Stimulated activated CD4-positive, alpha-beta T cell treated with anti-CD3 and anti-CD28 coated beads, TNF-alpha, amount 100 ng/mL, for 24 hours (primary cell): ENCODE measurements at places on chromosomes 16 and 17.
A peak's percentile ranks its signal among the peaks of the same experiment; 100 is the strongest.

- no peak for DNase-seq
These were observed 17.8 kb downstream of the SAP30BP start for GRCh38 chr17:75684924-75685323.

DNA sequence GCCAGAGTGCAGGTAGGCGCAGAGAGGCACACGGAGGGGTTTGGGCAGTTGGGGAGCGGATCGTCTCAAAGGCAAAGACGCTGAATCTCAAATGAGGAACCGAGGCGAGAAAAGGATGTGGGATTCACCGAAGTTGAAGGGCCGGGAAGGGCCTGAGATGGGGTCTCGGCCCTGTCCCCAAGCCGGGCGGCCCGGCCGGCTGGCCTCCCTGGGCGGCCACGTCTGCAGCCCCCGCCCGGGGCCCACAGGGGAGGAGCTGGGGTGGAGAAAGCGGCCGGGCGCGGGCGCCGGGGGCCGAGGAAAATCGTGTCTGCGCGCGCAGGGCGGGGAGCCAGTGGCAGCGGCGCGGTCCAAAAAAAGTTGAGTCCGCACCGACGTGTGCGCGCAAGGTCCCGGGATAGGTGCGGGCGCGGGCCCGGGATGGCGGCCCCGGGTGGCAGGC, 458 bp downstream of the SLC12A4 start:
- peak; percentile 39 for DNase-seq

- no peak for DNase-seq
These were observed 208.3 kb upstream of the SALL1 start for GRCh38 chr16:51359141-51359955.

DNA sequence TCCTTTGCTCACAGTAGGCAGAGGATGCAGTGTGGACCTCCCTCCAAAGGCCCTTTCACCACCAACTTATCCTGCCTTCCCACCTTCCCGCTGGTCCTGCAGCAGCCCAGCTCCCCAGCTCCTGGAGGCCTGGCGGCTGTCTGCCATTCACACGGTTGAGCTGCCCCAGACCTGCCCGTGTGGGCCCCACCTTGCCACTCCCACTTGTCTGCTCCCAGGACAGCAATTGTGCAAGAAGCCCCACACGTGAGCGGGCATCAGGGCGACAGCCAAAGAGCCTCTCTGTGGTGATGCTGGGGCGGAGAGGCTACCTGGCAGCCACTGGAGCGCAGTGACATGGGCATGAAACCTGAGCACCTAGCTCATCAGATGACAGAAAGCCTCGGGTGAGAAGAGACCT, 248.6 kb upstream of the MAF start:
- no peak for DNase-seq

- DNase-seq, result no peak
These were observed 44.3 kb downstream of the ELAC2 start for GRCh38 chr17:12973496-12974004.

- DNase-seq, result no peak
These were observed at the start of gene PRSS22 for GRCh38 chr16:2857451-2858244. PRSS22 (minus strand) TSS chr16:2858170; CDS start chr16:2858104, 66 bp downstream.

DNA sequence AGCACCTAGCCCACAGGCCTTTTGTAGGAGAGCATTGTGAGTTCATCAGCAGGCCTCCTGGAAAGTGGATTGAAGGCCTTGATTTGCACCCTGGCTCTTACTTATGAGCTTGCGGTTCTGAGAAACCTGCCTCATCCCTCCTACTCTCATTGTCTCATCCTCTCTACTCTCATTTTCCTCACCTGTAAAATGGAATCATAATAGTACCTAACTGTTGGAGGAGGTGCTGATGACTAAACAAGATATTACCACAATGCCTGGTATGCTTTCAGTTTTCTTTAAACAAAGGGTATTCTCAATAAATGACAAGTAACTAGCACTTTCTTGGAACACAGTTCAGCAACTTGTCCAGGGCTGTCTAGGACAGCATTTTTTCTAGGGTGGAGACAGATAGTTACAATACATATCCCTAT, 243.1 kb upstream of the MAF start:
- no peak for DNase-seq

DNA sequence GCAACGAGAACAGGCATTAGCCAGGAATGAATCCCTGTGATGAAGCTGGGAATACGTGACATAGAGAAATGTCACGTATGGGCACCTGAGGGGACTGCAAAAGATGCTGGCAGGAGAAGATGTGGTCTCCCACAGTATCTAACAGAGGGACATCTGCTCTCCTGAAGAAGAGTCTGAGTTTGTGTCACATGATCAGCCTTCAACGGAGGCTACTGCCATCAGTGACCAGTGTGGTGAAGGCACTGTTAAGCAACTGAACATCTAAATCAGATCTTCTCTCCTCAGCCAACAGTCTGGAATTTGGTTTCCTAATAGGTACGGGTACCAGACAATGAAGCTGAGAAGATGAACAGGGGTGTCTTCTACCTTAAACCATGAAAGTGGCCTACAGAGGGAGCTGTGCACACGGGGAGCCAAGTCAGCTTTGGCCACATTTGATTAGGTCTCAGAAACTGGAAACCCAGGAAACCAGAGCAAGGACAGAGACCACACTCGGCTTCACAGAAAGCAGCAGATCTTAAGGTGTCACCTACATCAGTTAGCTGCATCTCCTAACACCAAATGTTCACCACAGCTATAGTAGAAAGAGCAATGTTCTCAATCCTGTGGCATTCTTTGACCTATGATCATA, 41.8 kb downstream of the BRD7 start:
- DNase-seq, result peak; percentile 27

DNA sequence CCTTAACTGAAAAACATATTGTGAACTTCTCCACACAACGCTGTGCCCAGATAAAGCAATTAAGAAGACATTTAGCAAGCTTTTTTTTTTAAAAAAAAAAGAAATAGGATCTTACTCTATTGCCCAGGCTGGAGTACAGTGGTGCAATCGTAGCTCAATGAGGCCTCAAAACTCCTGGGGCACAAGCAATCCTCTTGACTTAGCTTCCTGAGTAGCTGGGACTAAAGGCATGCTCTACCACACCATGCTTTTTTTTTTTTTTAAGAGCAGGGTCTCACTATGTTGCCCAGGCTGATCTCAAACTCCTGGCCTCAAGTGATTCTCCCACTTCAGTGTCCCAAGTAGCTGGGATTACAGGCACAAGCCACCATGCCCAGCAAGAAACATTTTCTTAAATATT, 20.1 kb downstream of the AP1G1 start:
- no peak for DNase-seq

DNA sequence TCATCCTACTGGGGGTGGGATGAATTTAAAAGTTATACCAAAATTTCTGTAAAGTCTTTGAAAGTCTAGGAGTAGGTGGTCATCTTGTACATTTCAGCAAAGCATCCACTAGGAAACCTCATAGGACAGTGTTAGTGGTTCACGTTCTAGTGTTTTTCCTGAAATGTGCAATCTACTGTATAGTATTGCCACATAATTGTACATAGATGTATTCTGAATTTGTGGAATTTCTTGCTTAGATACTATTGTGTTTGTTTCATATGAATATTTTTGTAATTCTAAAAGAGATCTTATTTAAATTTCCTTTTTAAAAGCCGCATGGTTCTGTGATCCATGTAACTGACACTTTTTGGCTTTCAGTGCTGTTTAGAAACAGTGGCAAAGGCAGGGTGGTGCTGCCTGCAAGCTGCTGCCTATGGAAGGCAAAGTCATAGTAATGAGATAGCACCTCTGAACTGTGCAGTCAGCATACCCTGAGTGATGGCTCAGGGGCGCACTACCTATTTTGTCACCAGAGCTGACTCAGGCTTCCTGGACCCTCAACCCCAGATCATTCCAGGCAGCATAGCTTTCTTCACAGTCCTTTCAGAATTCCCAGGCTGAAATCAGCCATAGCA, 193.3 kb downstream of the MRTFB start:
- DNase-seq, result no peak

GRCh38 chr17:36498560-36499300, 12.2 kb downstream of the ZNHIT3 start:
- DNase-seq, result no peak

- no peak for DNase-seq
These were observed 30.1 kb downstream of the FZD2 start for GRCh38 chr17:44587339-44587738.

DNA sequence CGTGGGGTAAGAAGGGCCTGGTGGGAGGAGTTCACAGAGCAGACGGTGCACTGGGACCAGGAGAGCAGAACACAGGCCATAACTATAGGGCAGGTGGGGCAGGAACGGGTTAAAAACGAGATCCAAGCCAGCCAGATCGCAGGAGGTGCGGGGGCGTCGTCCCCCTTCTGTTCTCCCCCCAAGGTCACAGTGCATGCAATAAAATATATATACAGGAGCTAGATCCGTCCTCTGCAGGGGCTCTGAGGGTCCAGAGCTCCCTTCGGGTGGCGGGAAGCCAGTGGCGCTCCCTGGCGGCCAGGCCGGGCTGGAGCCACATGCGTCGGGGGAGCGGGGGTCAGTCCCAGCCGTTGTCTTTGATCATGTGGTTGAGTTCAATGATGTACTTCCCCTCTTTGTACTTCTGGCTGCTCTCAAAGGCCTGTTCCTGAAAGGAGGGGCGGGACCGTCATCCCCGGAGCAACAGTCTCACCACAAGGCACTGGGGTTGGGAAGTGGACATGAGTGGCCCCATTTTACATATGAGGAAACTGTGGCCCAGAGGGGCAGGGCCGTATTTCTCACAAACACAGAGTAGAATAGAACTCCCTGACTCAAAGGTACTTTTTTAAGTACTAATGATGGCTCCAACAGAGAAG, 768 bp upstream of the TBX6 start:
- DNase-seq, result peak; percentile 74

DNA sequence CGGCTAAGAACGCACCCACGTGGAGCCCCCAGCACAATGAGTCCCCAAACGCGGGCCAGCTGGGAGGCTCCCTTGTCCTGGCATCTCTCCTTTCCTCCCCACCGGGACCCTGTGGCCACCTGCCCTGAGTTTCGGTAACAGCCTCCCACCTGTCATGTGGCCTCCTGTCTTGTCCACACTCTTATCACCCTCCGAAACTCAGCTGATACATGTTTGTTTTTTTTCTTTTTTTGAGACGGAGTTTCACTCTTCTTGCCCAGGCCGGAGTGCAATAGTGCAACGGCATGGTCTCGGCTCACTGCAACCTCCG, 105.7 kb upstream of the CREBBP start:
- no peak for DNase-seq

DNA sequence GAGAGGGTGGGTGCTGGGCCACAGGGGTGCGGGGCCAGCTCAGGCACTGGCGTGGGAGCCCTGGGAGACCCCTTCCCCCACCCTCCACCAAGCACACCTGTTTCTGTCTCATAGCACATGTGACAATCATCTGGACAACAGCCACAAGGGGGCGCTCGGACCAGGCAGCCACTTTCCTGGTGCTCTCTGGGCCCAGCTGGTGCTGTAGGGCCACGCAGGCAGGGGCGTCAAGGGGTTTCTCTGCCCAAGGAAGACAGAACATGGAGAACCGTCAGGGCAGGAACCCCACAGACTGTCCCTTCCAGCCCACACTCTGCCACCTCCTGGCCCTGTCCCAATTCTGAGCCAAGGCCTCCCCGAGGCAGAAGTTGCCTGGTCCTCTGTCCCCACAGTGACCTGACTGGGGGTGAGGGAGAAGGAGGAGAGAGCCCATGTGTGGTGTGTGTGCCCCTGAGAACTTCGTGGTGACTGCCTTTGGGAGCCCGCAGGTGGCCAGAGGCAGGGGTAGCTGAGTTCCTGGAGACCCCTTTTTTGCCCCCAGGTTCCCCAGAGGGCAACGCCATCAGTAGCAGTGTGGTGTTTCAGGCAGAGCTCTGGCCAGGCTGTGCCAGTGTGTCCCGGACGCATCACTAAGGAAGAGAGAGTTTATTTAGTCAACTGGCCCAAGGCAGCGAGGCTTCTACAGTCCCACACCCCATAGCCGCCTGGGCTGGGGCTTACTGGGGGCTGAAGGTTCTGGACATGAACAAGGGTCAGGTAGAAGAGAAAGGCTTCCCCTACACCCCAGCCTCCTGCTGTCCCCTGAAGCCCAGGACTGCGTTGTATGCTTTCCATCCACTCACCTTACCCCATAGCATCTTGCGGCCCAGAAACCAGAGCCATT, 3.1 kb upstream of the SETD6 start:
- DNase-seq, result peak; percentile 83

DNA sequence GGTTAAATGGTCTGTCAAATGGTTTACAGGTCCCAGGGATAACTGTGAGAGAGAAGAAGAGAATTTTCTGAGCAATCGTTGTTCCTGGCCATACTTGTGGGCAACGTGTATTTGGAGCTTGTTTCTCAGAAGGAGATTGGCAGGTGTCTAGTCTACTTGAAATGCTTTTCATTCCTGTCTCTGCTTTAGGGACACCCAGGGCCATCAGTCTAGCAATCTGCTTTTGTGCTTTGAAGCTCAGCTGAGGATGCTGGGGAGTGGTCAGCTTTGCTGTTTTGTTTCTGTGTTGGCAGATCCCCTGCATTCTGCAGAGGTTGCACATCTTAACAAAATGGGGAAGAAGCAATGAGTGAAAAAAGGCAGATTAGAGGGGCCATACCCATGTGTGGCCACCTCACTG, 193.7 kb downstream of the SHISA9 start:
- no peak for DNase-seq

- no peak for DNase-seq
These were observed 155.2 kb upstream of the MYOCD start for GRCh38 chr17:12510535-12510934.

- no peak for DNase-seq
These were observed 32.9 kb downstream of the ITGAM start for GRCh38 chr16:31292704-31293103.

DNA sequence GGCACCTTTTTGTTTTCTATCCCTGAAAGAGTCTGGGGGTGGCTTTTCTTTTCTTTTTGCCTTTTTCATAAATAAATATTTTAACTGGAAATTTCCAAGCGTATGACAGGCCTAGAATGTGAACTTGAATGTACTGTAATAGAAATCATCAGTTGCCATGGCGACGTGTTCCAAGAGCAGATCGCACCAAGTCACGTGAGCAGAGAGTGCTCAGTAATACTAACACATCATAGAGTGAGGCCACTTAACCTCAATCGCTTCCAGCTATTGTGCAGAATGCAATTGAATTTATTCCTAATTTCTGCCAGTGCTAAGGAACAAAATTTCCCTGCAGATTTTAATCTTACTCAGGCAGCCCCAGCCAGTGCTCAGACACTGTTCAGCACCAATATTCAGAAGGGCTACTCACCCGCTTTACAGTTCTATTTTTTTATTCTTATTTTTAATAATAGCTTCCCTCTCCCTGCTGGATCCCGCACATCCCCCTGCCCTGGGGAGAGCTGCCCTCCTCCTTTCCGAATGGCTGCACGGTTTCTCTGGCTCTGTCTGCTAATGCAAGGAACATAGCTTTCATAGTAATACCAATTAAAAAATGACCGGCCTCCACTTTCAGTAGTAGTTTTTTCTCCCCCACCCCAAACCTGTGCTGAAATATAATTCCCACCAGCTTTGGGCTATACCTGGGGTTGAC, 26.2 kb upstream of the PMFBP1 start:
- no peak for DNase-seq

DNA sequence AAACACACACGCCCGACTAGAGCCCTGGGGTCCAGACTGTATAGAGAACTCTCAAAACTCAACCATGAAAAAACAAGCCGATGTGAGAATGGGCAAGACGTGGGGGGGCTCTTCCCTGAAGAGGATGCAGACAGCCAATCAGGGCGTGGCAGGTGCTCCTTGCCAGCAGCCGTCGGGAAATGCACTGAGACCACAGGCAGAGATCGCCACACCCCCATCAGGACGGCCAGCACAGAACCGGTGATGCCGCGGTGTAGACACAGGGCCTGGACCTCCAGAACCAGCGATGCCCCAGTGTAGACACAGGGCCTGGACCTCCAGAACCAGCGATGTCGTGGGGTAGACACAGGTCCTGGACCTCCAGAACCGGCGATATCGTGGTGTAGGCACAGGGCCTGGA, 169.2 kb downstream of the LAT start:
- DNase-seq, result no peak

GRCh38 chr17:75326226-75326848, 37.1 kb upstream of the SLC25A19 start:
- DNase-seq, result no peak
